Vein endothelial cell (primary cell): ENCODE measurements at places on chromosomes 11 and 22. TPM values are rescaled to one million over a fixed set of nuclear protein-coding genes. Genes with fewer than 3 reads are reported as not detected.

Gene PIH1D2
- total RNA-seq, result 1.7 and 2.6 TPM in 2 replicates

Gene SCUBE2
- 0.38 and 0.65 TPM in 2 replicates for total RNA-seq

Gene GAL3ST1
- total RNA-seq, result not detected in 2 replicates

Gene CBLIF
- not detected in 2 replicates for total RNA-seq

Gene GSTT2
- 1.7 TPM in 1 of 2 replicates, not detected in the other for total RNA-seq

Gene GRAMD4
- total RNA-seq, result 10.0 and 18.0 TPM in 2 replicates

Gene CCDC73
- total RNA-seq, result not detected in 2 replicates

Gene BDNF
- total RNA-seq, result 1.1 and 3.9 TPM in 2 replicates

Gene NKAPD1
- total RNA-seq, result 16.0 and 19.8 TPM in 2 replicates

Gene PAMR1
- 0.86 and 1.6 TPM in 2 replicates for total RNA-seq

Gene TYR
- 0.29 TPM in 1 of 2 replicates, not detected in the other for total RNA-seq

Gene DRD2
- total RNA-seq, result not detected in 2 replicates

Gene SLC3A2
- 109 and 145 TPM in 2 replicates for total RNA-seq

Gene APOBEC3A
- not detected in 2 replicates for total RNA-seq

Gene OR8B2
- total RNA-seq, result not detected in 2 replicates

Gene APOBEC3B
- 0.98 and 2.9 TPM in 2 replicates for total RNA-seq

Gene ANO5
- 0.38 and 0.65 TPM in 2 replicates for total RNA-seq

Gene KDELR3
- total RNA-seq, result 43.3 and 56.8 TPM in 2 replicates

Gene KCNK7
- under 0.01 and 0.29 TPM in 2 replicates for total RNA-seq

Gene FAM180B
- total RNA-seq, result not detected in 2 replicates

Gene MPZL3
- total RNA-seq, result 10.7 and 15.4 TPM in 2 replicates

Gene MS4A1
- total RNA-seq, result not detected in 2 replicates

Gene PHLDA2
- 7.2 and 8.8 TPM in 2 replicates for total RNA-seq

Gene MMP1
- 562 and 4,071 TPM in 2 replicates for total RNA-seq

Gene SLC17A6
- total RNA-seq, result not detected in 2 replicates

Gene GRAMD1B
- total RNA-seq, result 2.0 and 7.5 TPM in 2 replicates

Gene SLC5A1
- not detected in 2 replicates for total RNA-seq

Gene E2F8
- total RNA-seq, result 2.9 and 7.5 TPM in 2 replicates

Gene OR4D5
- total RNA-seq, result not detected in 2 replicates

Gene GRIK4
- 0.10 and 0.33 TPM in 2 replicates for total RNA-seq

Gene RANGAP1
- 133 and 171 TPM in 2 replicates for total RNA-seq

Gene MFRP
- under 0.01 TPM in 2 replicates for total RNA-seq

Gene TTC12
- total RNA-seq, result 2.6 and 3.5 TPM in 2 replicates

Gene PARVG
- total RNA-seq, result under 0.01 and 0.33 TPM in 2 replicates
